ENCODE measurements at places on chromosomes 12 and 14.

DNA sequence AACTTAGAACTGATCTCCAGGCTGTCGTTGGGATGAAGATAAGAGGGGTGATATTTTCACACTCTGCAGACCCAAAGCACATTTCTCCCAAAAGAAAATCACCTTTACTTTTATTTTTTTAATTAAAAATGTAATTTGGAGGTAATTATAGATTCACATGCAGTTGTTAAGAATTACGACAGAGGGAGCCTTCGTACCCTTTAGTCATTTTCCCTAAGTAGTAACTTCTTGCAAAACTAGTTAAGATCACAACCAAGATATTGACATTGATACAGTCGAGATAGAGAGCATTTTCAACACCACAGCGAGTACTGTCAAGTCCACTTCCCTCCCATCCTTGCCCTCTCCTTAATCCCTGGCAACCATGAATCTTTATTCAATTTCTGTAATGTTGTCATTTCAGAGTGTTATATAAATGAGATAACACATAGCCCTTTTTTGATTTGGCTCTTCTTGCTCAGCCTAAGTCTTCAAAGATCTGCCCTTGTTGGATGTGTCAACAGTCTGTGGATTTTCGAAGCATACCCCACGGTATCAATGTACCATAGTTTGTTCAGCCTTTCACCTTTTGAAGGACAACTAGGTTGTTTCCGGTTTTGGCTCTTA is 39.6 kb downstream of the DNAH10 start:
- peak; percentile 32 for DNase-seq

GRCh38 chr12:4011597-4011996 is 138.4 kb upstream of the PARP11 start:
- no peak for DNase-seq

GRCh38 chr14:37399517-37399916 is 195.5 kb downstream of the FOXA1 start:
- DNase-seq = no peak

- no peak for DNase-seq
Measured at GRCh38 chr14:23434488-23435222, 805 bp downstream of the MYH7 start.

DNA sequence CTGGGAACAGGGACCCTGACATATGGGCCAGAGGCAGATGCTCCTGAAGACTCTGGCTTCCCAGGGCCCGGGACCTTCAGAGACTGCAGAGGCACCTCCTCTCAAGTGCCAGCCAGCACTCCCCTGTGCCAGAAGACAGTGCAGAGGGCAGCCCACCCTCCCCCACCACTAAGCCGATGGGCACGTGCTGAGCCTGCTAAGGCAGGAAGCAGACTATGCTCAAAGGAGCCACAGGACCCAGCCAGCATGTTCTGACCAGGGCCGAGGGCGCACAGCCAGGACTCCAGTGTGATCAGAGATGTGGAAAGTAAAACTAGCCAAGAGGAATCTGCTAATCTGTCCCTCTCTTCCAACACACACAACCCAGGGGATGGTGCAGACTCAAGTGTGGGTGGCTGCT is 29.8 kb downstream of the DIO3 start:
- DNase-seq = no peak

DNA sequence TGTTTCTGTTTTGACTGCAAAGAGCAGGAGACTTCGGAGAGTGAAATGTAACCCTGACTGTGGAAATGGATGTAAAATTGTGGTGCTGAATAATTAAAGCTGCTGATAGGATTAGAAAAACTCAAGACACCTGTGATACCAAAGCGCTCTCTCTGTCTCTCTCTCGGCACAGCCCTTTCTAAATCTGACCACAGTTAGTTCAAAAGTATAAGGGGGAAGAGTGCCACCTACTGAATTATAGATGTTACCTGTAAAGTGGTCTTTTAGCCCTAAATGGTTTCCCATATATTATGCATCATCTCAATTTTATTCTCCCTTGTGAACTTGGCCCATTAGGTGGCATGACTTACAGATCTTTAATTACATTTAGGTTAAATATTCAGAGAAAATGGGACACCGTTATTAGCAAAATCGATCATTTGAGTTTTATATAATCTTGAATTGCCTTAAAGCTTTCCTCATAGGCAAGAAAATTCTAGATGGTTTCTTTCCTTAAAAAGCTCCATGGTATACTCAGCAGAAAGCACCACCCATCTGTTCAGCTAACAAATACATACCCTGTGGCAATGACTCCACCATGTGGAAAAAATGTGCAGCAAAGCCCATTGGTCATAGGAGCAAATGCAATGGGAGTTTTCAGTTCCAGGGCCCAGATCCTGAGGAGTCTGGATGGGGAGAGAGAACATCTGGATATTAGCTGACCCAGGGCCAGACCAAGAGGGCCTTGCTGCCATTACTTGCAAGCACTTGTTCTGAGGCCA is 18.1 kb downstream of the RFC5 start:
- no peak for DNase-seq

DNA sequence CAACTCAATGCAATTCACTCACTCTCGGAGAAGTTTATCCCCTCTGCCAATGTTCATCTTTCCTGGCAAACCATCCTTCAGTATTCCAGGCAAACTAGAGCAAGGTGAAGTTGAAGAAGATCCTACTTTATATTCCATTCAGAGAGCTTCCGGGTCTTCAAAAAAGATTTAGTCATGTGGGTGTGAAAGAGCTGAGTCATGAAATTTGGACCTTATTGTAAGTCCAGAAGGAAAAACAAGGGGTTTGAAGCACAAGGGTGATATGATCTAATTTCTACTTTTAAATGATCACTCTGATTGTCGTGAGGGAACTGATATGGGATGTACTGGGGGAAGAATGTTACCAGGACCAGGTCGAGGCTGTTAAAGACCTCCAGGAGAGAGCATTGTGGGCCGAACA is 2.8 kb upstream of the PRH2 start:
- no peak for DNase-seq

GRCh38 chr14:103161054-103161397 is 37.8 kb downstream of the TNFAIP2 start:
- no peak for DNase-seq

DNA sequence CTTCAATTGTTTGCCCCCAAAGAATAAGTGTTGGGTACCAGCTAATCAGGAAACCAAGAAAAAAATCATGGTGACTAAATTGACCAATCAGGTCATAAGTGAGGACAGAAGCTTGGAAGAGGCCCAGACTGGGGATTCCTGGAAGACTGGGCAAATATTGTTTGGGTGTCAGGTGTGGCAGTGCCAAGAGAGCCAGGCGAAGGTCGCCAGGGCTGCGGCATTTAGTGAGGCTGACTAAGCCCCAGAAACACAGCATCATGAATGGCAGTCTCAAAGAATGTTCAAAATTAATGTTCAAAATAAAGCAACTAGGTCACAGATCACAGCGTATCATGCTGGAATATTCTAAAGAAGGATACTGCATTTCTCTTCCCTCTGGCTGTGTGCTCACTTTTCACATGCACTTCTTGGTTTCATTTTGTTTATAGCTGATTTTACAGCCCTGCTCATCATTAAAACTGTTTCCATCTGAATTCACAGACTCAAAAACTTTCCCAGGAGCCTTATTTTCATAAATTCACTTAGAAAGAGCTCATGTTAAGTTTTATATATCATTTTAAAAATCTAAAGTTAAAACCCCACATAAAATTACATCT is 85.3 kb upstream of the OVCH1 start:
- DNase-seq = no peak

- peak; percentile 13 for DNase-seq
Measured at GRCh38 chr12:76520348-76520747, 39.2 kb downstream of the OSBPL8 start.

- DNase-seq = no peak
Measured at GRCh38 chr14:101726295-101726953, 35.1 kb upstream of the PPP2R5C start.

DNA sequence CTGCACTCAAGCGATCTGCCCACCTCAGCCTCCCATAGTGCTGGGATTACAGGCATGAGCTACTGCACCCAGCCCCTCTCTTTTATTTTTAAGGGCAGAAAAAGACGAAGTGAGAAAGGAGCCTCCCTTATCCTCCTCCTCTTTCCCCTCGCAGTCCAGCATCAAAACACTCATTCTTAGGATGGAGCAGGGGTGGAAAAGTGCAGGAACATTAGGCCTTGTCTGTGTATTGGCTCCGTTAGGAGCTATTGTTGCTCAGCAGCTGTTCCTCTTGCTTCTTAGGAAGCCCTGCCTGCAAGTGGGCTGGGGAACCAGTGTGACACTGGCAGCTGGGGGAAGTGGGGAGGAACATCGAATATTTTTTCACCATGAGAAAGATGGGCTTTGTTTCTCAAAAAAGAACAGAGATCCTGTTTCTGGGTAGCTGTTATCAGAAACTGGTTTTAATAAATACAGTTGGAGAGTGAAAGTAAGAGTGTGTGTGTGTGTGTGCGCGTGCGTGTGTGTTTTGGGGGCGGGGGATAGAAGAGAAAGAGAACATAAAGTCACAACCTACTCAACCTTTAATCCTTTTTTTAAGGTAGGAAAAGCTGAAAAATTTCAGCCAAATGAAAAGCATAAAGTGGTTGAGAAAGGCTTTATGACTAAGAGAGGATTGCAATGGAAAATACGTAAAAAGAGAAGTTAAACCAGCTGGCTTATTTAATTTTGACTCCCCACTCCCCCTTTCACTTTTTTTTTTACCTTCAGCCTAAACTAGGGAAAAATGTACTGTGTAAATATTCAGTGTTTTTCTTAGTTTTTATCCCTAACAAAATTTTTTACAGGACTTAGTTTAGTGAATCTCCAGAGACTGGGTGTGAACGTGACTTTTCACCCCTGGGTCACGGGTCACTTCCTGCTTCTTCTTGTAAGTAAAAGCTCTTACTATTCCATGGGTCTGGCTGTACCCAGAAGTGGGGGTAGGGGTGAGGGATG is 197.2 kb upstream of the PLEKHG7 start:
- DNase-seq = no peak

DNA sequence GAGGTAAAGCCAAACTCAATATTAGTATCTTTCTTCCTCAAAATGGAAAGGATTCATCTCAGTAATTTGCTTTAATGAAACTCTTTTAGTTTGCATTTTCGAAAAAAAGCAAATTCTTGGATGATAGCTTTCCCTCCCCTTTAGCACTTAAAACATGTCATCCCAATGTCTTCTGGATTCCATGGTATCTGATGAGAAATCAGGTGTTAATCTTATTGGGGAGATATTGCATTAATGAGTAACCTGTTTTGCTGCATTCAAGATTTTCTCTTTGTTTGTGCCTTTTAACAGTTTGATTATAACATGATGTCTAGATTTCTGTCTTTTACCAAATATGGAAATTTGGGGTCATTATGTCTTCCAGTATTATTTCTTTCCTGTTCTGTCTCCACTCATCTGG is 405.1 kb upstream of the FOXG1 start:
- DNase-seq = no peak

- no peak for DNase-seq
Measured at GRCh38 chr12:116459011-116459875, 99.9 kb upstream of the MAP1LC3B2 start.

DNA sequence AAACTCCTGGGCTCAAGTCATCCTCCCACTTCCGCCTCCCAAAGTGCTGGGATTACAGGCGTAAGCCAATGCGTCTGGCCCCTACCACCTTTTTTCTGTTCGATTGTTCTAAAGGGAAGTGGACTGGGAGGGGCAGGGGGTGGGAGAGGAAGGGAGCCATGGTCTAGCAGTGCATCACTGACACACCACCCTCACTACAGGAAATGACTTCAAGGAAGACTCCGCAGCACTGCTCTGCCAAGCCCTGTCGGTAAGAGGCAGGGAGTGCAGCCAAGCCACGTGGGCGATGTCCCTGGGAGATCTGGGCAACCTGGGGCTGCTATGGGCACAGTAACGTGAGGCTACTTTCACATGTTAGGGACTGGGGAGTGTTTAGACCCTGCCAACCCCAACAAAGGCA is 18.0 kb downstream of the LRRC74A start:
- DNase-seq = peak; percentile 50

- DNase-seq = peak; percentile 59
Measured at GRCh38 chr14:82710267-82710841, 1176.7 kb upstream of the SEL1L start.

- DNase-seq = no peak
Measured at GRCh38 chr14:71140157-71140556, 232.9 kb downstream of the PCNX1 start.

- DNase-seq = no peak
Measured at GRCh38 chr12:107179871-107180270, 86.5 kb upstream of the CRY1 start.

GRCh38 chr12:9096563-9097176 is 19.0 kb downstream of the A2M start:
- DNase-seq = no peak

- DNase-seq = no peak
Measured at GRCh38 chr12:15405606-15406005, 83.3 kb downstream of the PTPRO start.

DNA sequence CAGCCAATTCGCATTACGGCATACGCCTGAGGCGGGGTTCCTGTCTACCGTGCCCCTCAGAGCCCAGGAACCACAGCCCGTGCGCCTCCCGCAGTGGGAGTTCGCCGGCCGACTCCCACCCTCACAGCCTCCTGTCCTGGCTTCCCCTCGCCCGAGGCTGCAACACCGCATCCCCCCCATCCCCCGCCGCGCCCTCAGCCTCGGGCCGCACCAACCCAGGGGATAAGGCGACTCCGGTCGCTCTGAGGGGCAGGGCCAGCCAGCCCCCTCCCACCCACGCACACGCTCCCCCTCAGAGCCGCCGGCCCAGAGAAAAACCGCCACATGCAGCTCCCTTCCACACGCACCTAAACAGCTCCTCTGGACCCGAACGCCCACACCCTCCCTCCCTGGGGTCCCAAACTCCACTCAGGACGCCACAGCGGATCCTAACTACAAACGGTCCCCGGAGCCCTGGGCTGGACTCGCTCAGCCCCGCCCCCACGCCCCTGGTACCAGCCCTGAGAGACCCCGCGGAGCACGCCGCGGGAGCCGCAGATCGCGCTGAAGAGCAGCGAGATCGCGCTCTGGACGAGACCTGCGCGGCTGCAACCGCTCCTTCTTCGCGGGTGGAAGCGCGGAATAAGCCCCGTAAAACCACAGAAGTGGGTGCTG is at the start of gene C14orf39:
TSS of gene C14orf39 (minus strand) at position 466 of the 654 bp plus-strand sequence. CDS start 985 bp downstream, outside the sequence.
- DNase-seq = no peak

- peak; percentile 51 for DNase-seq
Measured at GRCh38 chr12:115998119-115998633, 279.3 kb downstream of the MED13L start.

GRCh38 chr14:104110491-104111209 is 25.1 kb downstream of the ASPG start:
- DNase-seq = no peak

DNA sequence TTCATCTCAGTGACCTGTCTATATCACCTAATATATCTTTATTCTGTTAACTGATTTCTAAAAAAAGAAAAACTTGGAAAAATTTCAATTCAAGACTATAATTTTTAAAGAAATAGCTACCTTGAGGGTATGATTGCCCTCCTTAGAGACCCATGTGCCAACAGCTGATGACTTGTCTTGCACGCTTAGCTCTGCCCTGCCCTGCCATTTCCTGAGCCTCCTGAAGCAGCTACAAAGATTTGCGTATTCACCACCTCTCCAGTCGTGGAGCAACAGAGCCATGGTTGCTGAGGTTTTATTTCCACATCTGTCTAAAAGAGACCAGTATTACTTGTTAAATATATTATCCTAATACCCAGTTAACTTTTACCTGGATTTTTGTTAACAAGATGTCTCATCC is 91.7 kb upstream of the ATF1 start:
- no peak for DNase-seq

Data from hematopoietic multipotent progenitor cell treated with erythropoietin and hydrocortisone succinate and interleukin-3 and kit ligand, for 8 days (in vitro differentiated cells).